ENCODE measurements at places on chromosomes 7 and 10.

DNA sequence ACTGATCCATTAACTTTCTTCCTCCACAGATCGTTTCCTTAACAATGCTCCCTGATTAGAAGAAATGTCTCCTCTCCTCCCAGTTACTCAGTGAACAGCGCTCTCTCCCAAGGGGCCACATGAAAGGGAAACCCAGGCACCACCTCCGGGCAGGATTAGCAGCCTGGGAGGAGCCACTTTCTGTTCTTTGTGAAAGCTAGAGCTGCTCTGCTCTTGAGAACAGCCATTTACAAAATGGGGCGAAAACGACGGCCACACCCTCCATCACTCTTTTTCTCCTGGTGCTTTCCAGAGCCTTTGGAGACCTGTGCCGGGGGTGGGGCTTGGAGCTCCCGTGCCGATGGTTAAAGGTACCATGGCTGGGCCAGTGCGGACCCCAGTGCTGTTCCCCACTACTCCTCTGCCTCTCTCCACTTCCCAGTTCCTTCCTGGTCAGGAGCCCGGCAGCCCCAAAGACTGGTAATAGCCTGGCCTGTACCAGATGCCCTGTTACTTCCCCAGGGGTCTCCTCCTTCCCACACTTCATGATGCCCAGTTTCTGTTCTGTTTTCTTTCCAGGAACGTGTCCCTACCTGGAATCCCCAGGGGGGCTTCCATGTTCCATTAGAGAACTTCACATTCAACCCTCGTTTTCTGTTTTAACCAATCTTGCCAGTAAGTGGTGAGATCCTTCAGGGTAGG lies 402.9 kb upstream of the GALNT17 start:
- DNase-seq: no peak

DNA sequence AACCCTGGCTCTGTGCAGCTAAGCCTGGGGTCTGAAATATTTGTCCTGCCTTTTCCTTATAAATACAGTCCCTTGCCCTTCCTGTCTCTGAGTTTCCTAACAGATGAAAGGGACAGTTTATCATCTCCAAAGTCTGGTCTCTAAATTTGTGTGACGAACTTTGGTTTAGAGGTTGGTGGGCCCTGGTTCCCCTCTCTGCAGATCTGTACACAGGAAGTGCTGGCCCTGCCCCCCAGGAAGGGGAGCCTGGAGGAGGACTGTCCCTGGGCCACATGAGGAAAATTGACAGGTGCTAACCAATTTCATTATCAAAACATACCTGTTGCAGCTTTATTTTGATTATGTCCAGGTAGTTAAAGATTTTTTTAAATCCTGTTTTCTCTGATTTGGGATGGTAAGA lies 34.5 kb downstream of the PPP2R2D start:
- no peak for DNase-seq

DNA sequence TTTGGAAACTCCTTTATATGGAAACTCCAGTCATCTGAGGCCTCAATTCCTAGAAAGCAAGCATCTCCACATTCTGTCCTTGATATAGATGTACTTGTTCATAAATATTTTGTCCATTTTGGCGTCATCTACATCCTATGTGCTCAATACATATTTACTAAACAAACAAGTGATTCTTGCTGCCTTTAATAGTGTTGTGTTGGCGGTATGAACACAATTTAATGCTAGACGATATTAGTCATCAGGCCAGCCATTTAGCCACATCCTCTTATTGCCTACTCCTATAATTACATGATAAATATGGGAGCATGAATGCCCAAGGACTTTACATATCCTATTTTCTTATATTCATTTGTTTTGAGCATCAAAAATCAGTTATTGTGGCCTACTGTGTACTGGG lies 18.5 kb upstream of the IFRD1 start:
- no peak for DNase-seq

DNA sequence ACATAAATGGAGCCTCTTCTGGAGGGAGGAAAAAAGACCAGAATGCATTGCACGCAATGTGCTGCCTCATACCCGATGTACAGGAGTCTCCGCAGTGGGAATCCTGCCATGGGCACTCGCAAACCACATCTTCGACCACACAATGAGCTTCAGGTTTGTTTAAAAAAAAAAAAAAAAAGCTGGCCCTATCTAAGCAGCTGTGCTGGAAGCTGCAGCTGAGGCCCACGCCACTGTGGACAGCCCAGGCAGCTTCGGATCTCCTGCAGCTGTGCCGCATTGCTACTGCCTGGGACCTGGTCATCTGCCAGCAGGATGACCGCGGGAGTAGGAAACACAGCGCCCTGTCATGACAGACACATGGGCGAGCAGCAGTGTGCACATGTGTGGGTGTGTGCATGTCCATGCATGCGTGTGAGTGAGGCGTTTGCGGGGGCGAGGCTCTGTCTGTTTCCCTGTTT lies 26.0 kb downstream of the EN2 start:
- no peak for DNase-seq

DNA sequence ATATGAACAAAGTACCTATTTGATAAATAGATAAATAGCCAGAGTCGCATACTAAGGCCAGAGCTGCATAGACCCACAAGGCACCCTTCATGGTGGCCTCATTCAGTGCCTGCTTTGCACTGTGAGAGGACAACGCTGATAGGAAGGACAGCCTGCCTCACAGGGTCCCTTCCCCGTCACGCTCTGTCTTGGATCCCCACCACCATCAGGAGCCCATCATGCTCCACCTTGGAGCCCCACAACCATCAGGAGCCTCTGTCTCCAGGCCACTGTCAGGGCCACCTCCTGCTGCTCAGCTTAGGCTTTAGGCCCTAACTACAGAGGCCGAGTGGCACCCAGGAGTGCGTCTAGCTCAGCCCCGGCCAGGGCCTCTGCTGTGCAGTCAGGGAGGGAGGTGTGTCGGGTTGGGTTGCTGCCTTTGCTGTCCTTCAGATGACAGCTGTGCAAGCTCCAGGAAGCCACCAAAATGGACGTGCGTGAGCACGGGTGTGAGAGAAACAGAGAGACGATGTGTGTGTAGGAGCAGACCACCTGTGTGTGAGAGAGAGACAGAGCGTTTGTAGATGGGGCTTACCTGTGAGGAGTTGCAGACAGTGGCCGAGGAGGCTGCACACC lies 516.9 kb downstream of the GLRX3 start:
- no peak for DNase-seq

GRCh38 chr10:118106426-118106825 lies 59.7 kb upstream of the RAB11FIP2 start:
- DNase-seq: peak; percentile 3

DNA sequence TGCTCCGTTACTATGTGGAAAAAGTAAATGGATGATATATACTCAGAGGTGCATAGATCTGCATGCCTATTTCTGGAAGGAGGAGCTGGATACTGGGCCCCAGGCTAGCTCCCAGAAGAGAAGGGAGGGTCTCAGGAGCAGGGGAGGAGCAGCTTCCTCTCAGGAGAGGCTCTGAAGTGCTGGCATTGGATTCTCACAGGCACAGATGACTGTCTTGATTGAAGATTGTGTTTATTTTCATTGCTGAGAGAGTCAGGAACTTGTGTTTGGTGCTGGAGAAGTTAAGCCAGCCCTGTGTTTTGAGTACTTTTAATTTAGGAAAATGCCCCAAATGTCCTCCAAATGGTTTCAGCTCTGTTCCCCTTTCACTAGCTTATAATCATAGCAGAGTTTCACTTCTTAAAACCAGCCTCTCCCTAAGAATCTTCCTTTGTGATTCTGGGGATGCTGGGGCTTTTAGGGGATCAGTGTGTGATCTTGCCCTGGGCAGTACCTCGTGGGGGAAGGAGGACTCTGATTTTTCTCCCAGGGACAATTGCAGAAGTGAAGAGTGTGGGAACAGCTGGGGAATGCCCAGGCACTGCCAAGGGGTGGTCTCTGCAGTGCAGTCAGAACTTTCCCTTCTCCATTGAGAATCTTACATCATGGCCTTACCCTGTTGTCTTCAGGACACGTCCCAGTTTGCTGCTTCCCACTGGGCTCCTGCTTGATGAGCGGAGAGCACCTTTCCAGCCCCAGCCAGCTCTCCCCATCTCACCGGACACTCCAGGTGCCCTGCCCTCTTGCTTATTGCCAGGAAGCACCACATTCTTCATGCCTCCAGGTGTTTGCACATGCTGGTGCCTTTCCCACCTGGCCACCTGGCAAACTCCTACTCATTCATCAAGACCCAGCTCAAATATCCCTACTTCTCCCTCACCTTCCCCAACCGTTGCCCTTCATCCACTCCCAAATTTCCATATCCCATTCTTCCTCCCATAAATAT lies 102.8 kb downstream of the ARHGAP22 start:
- no peak for DNase-seq

- DNase-seq: no peak
Observed at GRCh38 chr10:12187321-12187905, 8.3 kb downstream of the NUDT5 start.
